Right cardiac atrium (tissue), 5 donors: ENCODE measurements at places on chromosomes 3 and 15. TPM values are rescaled to one million over a fixed set of nuclear protein-coding genes. Genes with fewer than 3 reads are reported as not detected.

Gene ACKR2
- 1.2 TPM for polyA plus RNA-seq

DNA sequence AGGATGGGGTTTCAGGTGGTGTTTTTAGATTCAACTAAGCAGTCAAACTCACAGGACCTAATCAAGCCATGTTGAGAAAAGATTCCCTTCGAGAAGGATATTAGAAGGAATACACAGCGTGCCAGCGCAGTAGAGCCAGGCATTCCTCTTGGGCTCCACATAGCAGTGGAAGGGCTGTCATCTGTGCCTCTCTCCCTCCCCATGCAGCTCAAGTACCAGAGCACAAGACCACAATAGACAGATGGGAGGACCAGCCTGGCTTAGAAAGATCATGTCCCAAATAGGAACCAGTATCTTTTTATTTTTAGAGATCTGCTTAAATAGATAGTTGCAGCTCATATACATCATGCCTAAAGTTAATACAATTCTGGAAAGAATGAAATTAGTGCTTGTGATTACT lies 37.9 kb downstream of the LMLN start:
- no peak for DNase-seq

DNA sequence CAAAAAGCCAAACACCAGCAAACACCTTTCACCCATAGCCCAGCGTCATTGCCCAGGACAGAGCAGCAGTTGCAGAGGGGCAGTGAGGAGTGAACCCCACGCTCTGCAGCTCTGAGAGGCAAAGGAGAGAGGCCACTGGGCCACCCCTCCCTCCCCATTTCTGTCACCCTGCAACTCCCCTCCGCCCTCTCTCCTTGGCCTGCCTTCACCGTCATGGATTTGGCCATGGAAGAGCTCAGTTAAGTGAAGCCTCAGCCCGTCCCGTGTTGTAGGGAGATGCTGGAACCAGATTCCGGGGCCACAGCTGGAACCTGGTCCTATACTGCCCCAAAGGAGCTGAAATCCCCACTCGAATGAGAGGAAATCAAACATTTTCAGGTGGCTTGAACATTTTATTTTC lies 21.9 kb downstream of the MRAS start:
- DNase-seq = no peak

Gene FAM107A
- polyA plus RNA-seq = 52.7 TPM

- no peak for DNase-seq
Measured at GRCh38 chr15:93570527-93570926, 481.5 kb upstream of the RGMA start.

Gene UBL7
- polyA plus RNA-seq = 49.0 TPM

DNA sequence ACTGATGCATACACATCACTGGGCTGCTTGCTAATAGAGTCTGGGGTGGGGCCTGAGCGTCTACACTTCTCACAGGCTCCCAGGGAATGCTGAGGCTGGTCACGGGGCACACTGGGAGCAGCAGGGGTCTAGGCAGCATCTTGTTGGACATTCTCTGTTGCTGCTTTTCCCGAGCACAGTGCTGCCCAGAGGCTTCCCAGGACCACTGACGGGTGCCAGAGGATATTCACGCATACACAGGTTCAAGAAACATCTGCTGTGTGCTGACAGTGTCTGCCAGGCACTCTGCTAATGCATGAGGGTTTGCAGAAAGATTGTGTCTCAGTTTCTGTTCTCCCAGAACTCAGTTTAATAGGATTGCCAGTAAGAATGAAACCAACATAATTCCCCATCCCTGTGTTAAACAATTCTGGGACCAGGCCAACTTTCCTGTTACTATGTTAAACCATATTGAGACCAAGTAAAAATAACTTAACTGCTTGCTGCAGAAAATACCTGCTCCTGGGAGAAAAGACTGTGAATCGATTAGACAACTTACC lies 23.9 kb upstream of the BCL2L10 start:
- DNase-seq = no peak

DNA sequence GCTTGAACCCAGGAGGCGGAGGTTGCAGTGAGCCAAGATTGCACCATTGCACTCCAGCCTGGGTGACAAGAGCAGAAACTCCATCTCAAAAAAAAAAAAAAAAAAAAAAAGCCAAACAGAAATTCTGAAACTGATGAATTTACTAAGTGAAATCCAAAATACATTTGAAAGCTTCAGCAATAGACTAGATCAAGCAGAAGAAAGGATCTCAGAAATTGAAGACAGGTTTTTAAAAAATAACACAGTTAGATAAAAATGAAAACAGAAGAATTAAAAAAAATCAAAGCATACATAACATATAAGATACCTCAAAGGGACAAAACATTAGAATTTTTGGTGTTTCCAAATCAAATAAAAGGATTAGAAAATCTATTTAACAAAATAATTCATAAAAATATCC lies 114.4 kb downstream of the TP63 start:
- no peak for DNase-seq

Gene PRR20G
- not detected for polyA plus RNA-seq

Gene SAMMSON
- not detected for polyA plus RNA-seq

DNA sequence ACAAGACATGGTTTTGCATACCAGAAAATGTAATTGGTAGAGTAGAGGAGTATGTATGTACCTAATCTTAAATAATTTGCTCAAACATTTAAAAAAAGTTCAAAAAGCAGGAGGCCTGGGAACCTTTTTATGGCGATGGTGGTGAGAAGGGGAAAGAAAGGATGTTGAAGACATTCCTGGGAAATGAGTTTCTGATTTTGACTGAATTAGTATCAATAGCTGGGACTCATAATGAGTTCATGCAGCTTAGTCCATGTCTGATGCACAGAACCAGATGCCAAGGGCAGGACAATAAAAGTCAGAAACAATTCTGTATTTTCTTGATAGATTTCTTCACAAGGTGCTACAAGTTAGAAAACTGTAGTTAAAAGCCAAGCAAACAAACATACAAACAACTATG lies 395.3 kb downstream of the GAP43 start:
- no peak for DNase-seq

DNA sequence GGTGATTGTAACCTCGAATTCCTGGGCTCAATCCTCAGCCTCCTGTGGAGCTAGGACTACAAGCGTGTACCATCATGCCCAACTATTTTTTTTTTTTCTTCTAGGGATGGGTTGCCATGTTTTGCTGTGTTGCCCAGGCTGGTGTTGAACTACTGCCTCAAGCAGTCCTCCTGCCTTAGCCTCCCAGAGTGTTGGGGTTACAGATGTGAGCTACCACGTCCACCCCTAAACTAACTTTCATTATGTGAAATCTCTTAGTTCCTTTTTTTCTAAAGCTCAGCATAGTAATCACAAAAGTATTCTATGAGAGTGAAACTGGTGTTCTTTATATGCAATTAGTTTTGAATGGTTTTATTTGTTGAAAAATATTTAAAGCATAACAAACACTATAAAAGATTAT lies 92.1 kb downstream of the XRN1 start:
- DNase-seq = no peak

DNA sequence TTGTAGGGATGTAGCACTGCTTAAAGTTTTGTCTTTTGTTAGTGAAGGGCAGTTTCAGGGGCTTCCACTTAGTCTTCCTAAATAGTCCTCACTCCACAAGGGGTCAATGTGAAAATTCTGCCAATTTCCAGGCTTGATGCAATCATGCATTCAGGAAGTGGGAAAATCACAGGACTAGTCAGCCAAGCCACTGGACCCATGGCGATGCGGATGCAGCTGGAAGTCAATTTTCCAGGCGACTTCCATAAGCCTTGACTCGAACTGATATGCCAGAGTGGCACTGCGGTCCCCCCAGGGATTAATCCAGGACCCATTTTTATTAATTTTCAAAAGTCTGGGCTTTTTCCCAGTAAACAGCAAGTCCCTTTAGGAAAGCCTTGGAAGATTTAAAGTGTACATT lies 26.1 kb downstream of the GBE1 start:
- DNase-seq = no peak

Gene GATM
- polyA plus RNA-seq = 12.9 TPM

DNA sequence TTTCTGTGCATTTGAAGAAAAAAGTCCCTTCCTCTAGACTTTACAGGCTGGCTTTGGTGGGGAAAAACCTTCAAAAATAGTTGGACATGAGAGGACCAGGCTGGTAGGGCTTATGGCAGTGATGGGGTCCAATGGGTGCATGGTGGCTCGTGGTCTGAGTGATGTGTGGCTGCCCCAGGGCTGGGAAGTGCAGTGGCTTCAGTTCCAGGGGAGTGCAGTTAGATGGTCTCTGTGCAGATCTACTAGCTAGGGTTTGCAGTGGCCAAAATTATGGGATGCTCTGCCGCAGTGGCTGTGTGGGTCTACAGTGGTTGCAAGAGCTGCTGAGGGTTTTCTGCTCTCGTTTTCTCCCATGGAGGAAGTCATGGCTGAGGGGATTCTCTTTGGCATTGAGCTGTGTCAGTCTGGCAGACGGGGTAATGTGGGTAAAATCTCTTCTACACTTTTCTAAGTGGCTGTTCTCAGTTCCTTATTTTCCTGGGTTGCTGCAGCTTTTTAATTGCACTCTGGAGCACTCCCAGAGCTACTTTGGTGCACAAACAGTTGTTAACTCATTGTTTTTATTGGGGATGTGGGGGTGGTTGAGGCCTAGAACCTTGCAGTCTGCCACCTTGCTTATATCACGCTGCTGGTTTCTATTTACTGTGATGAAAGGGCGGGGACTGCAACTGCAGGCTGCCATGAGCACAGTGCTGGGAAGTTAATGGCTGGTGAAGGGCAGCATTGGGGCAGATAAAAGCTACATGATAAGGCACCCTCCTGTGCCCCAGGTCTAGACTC lies 1324.6 kb downstream of the NSUN3 start:
- DNase-seq = no peak

Gene VPS8
- polyA plus RNA-seq = 10.9 TPM

DNA sequence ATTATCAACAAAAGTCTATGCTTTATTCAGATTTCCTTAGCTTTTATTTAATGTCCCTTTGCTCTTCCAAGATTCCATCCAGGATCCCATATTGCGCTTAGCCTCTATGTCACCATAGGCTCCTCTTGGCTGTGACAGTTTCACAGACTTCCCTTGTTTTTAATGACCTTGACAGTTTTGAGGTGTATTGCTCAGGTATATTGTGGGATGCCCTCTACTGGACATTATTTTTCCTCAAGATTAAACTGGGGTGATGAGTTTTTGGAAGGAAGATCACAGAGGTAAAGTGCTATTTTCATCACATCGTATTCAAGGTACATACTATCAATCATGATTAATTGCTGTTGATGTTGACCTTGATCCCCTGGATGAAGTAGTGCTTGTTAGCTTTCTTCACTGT lies 99.1 kb upstream of the SMAD3 start:
- no peak for DNase-seq

Gene MAGI1
- 15.8 TPM for polyA plus RNA-seq

Gene EXD1
- polyA plus RNA-seq = not detected
